ENCODE measurements at places on chromosomes 3 and 15. TPM values are rescaled to one million over a fixed set of nuclear protein-coding genes. Genes with fewer than 3 reads are reported as not detected.

The NR1I2 gene
- 0.25 TPM for total RNA-seq

The ERICH6 gene
- total RNA-seq: 3.6 TPM

The PIAS1 gene
- 94.7 TPM for total RNA-seq

The CLCN2 gene
- total RNA-seq: 8.2 TPM

The ATP13A5 gene
- not detected for total RNA-seq

The CCDC80 gene
- not detected for total RNA-seq

The SENP8 gene
- 0.45 TPM for total RNA-seq

The GREM1 gene
- total RNA-seq: not detected

The PLSCR5 gene
- not detected for total RNA-seq

The LRRIQ4 gene
- total RNA-seq: not detected

The LRRN1 gene
- 0.99 TPM for total RNA-seq

The TNIK gene
- 122 TPM for total RNA-seq

The HRG gene
- not detected for total RNA-seq

The GPR62 gene
- not detected for total RNA-seq

The CYP1A1 gene
- total RNA-seq: not detected

The UBAP1L gene
- 8.0 TPM for total RNA-seq

The NTRK3 gene
- total RNA-seq: not detected

The CEP152 gene
- total RNA-seq: 11.4 TPM

The RLBP1 gene
- total RNA-seq: not detected

The FBXW12 gene
- not detected for total RNA-seq

The CDCP1 gene
- 0.61 TPM for total RNA-seq

The ALDH1A3 gene
- total RNA-seq: not detected

The TRPM1 gene
- not detected for total RNA-seq

The SLC28A1 gene
- total RNA-seq: not detected

The EPHB3 gene
- total RNA-seq: not detected

The GCSAM gene
- 0.59 TPM for total RNA-seq

The STRA6 gene
- total RNA-seq: not detected

The CELF6 gene
- total RNA-seq: 3.2 TPM

The KCNAB1 gene
- not detected for total RNA-seq

The RAD51 gene
- 1.2 TPM for total RNA-seq

The PPARG gene
- not detected for total RNA-seq

The INO80 gene
- total RNA-seq: 43.9 TPM

The SERPINI1 gene
- 9.3 TPM for total RNA-seq

The TEX55 gene
- total RNA-seq: not detected

The SLC49A4 gene
- 8.0 TPM for total RNA-seq

The CIB2 gene
- total RNA-seq: 1.5 TPM

The TTLL13 gene
- 1.2 TPM for total RNA-seq

The GOLGA8F gene
- not detected for total RNA-seq

The ZKSCAN7 gene
- total RNA-seq: 3.4 TPM

The ZPLD1 gene
- not detected for total RNA-seq

The DUOX2 gene
- 2.5 TPM for total RNA-seq

The CTXN2 gene
- total RNA-seq: not detected

The TGM5 gene
- not detected for total RNA-seq

The SRGAP3 gene
- total RNA-seq: 14.9 TPM

The LOXL1 gene
- 1.1 TPM for total RNA-seq

The CMTM7 gene
- 4.1 TPM for total RNA-seq
